ENCODE measurements at places on chromosomes 11 and 22. TPM values are rescaled to one million over a fixed set of nuclear protein-coding genes. Genes with fewer than 3 reads are reported as not detected.

DNA sequence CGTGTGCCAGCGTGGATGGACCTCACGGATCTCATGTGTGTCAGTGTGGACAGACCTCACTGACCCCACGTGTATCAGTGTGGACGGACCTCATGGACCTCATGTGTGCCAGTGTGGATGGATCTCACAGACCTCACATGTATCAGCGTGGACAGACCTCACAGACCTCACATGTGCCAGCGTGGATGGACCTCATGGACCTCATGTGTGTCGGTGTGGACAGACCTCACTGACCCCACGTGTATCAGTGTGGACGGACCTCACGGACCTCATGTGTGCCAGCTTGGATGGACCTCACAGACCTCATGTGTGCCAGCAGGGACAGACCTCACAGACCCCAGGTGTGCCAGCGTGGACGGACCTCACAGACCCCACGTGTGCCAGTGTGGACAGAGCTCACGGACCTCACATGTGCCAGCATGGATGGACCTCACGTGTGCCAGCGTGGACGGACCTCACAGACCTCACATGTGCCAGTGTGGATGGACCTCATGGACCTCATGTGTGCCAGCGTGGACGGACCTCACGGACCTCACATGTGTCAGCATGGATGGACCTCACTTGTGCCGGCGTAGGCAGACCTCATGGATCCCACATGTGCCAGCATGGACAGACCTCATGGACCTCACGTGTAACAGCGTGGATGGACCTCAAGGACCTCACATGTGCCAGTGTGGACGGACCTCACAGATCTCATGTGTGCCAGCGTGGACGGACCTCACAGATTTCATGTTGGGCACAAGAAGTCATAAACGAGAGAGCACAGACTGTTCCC is 18.2 kb downstream of the TTLL8 start:
- no peak overlapping the region for H3K27ac ChIP-seq
- no peak for DNase-seq
- no peaks in the 10 kb centered on the region for H3K36me3 ChIP-seq
- no peak overlapping the region for H3K4me3 ChIP-seq

GRCh38 chr11:130325691-130326090 is 11.0 kb upstream of the ZBTB44 start:
- no peak for DNase-seq
- no peak overlapping the region for H3K4me3 ChIP-seq
- H3K4me1 ChIP-seq, result peaks cover 2% of the 10 kb centered on the region
- no peak overlapping the region for H3K27ac ChIP-seq

DNA sequence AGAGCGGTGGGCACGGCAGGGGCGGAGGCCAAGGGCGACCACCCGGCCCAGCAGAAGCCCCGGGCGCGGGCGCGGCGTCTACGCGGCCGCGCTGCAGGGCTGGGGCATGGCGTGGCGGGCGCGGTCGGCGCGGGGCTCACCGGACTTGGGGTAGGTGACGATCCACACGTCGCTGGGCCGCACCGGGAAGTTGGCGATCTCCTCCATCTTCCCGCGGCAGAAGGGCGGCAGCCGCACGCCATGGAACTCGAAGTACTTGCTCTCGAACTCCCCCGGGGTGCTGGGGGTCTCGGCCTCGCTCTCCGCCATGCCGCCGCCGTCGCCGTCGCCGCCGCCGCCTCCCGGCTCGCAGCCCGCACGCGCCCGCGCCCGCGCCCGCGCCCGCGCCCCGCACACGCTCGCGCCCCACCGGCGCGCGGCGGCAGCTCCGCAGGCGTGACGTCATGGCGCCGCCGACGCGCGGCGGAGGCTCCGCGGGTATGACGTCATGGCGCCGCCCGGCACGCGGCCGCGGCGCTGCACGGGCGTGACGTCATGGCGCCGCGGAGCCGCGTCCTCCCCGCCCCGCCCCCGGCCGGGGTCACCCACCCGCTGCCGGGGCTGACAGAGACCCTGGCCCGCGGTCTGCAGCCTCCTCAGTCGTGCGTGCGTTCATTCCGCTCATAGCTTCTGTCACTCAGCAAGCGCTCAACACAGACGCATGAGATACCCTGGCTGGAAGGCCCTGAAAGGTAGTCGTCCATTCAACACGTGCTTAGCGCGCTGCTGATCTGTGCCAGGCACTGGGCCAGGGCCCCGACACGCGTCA is at the start of gene SULT4A1:
Gene SULT4A1, minus strand, starts transcription at position 440 of the 808 bp plus-strand sequence. Its CDS starts 131 bp downstream, at position 309.
- DNase-seq, result no peak
- no peak within 1 kb of the TSS for H3K4me3 ChIP-seq
- H3K36me3 ChIP-seq, result no peaks in the 10 kb centered on the region
- H3K4me1 ChIP-seq, result no peaks in the 10 kb centered on the region
- peaks cover 34% of the 10 kb centered on the region for H3K27me3 ChIP-seq

DNA sequence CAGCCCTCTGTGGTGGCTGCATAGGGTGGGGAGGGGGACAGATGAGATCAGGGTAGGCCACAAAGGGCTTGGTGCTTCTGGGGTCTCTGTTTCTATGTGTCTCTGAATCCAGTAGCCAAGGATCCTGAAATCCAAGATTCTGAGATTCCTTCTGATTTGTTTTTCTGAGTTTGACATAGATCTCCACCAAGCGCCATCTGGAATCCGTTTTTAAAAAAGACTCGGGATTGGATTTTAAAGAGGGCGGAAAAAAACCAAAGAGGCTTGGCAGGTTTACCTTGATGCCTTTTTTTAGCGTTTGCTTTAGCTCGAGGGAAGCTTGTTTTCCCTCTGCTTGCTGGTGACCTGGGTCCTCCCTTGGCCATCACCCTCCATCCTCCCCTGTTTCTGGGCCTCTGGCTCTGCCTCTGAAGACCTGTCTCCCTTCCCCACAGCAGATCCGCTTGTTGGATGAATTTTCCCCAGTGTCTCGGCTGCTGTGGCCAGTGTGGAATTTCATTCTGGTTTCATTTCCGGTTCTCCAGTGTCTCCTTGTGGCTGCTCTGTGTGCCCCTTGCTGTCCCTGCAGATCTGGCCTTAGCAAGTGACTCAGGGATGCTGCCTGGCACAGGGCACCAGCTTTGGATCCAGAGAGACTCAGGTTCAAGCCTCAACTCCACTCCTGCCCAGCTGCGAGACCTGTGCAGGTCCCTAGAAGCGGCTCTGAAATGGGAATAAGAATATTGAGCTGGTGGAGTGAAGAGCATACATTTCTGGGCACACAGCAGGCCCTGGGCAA is 15.1 kb downstream of the SYNGR1 start:
- peaks cover 12% of the 10 kb centered on the region for H3K4me1 ChIP-seq
- H3K4me3 ChIP-seq, result no peak overlapping the region
- H3K27ac ChIP-seq, result no peak overlapping the region
- peaks cover 12% of the 10 kb centered on the region for H3K27me3 ChIP-seq

EHF gene
- polyA plus RNA-seq, result 64.1 TPM

DNA sequence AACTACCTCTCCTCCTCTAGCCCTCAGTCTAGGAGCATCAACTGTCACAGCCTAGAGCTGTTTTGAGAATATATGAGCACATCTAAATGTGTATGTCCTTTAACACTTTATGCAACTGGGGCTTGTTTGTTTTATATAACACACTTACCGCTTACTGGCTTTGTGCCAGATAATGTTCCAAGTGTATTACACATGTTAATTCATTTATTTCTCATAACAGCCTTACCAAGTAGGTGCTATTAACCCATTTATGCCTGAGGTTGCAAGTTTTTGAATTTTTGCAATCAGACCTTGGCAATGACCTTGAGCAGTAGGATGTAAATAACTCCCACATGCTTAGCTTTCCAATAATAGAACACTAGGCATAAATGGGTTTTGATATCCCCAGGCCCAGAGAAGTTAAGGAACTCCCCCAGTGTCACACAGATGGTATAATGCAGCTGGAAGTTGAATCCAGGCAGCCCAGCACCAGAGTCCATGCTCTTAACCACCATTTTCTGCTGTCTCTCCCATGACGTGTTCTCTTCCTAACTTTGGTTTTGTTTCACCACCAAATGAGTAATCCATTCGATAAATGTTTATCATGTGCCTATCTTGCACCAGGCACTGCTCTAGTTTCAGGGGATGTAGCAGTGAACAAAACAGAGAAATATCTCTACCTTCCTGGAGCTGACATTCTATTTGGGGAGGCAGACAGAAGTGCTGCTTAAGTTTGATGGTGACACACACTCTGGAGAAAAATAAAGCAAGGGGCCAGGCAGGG is 23.1 kb downstream of the PRDM11 start:
- peaks cover under 1% of the 10 kb centered on the region for H3K27me3 ChIP-seq
- H3K27ac ChIP-seq, result no peak overlapping the region
- H3K4me3 ChIP-seq, result no peak overlapping the region
- no peaks in the 10 kb centered on the region for H3K36me3 ChIP-seq

- H3K27ac ChIP-seq, result no peak overlapping the region
- H3K4me1 ChIP-seq, result no peaks in the 10 kb centered on the region
- no peaks in the 10 kb centered on the region for H3K36me3 ChIP-seq
- no peak overlapping the region for H3K4me3 ChIP-seq
- no peak for DNase-seq
- H3K27me3 ChIP-seq, result no peaks in the 10 kb centered on the region
Observed at GRCh38 chr11:11279956-11280689, 72.9 kb downstream of the CSNK2A3 start.

GRK3 gene
- 6.0 TPM for polyA plus RNA-seq

- H3K27ac ChIP-seq, result no peak overlapping the region
- no peaks in the 10 kb centered on the region for H3K27me3 ChIP-seq
- H3K36me3 ChIP-seq, result no peaks in the 10 kb centered on the region
Observed at GRCh38 chr11:69326622-69327219, 32.8 kb downstream of the MYEOV start.

All from keratinocyte (primary cell).